T-cell (primary cell): ENCODE measurements at places on chromosomes 5 and 9. TPM values are rescaled to one million over a fixed set of nuclear protein-coding genes. Genes with fewer than 3 reads are reported as not detected.

Gene SLC22A5
- total RNA-seq: 4.8 TPM

Gene TEX48
- not detected for total RNA-seq

Gene PROB1
- total RNA-seq: 1.7 TPM

GRCh38 chr9:133239533-133240090 lies 30.6 kb upstream of the OBP2B start:
- H3K36me3 ChIP-seq: no peaks in the 10 kb centered on the region
- no peak overlapping the region for H3K27ac ChIP-seq
- no peak for DNase-seq

- no peaks in the 10 kb centered on the region for H3K4me1 ChIP-seq
- H3K27me3 ChIP-seq: no peaks in the 10 kb centered on the region
- H3K4me3 ChIP-seq: no peak overlapping the region
- no peak overlapping the region for H3K27ac ChIP-seq
These were observed 106.9 kb upstream of the ST8SIA4 start for GRCh38 chr5:101009758-101010519.
